ENCODE measurements at places on chromosomes 12 and 14.

- DNase-seq: no peak
Measured at GRCh38 chr12:19484738-19485137, 45.4 kb downstream of the AEBP2 start.

GRCh38 chr12:69350777-69351176 is 2.6 kb downstream of the LYZ start:
- DNase-seq: no peak

GRCh38 chr14:60175255-60175902 is 10.2 kb upstream of the DHRS7 start:
- DNase-seq: no peak

GRCh38 chr14:77682158-77682553 is 25.7 kb downstream of the ALKBH1 start:
- DNase-seq: no peak

DNA sequence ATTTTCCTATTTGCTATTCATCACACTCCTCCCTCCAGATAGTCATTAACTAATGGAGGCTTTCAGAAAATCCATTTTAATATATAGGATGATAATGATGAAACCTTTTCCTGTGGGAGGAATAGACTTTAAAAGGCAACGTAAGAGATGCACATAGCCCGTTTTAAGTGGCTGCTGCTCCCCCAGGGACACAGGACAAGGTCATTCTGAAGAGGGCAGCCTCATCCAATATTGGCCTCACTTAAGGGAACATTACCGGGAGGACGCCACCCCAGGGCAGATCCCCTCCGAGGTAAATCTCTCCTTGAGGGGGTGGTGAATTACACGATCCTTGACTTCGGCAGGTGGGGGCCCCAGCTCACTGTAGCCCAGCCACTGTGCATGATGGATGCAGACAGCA is 131.9 kb downstream of the PIWIL1 start:
- DNase-seq: no peak

GRCh38 chr12:69392179-69392928 is 32.8 kb downstream of the YEATS4 start:
- DNase-seq: no peak

- no peak for DNase-seq
Measured at GRCh38 chr12:3988519-3989217, 115.5 kb upstream of the PARP11 start.

- no peak for DNase-seq
Measured at GRCh38 chr14:75428230-75429104, 645 bp downstream of the JDP2 start.
